GM13977 (cell line): ENCODE measurements at places on chromosomes 3 and 15.
A peak's percentile ranks its signal among the peaks of the same experiment; 100 is the strongest.

DNA sequence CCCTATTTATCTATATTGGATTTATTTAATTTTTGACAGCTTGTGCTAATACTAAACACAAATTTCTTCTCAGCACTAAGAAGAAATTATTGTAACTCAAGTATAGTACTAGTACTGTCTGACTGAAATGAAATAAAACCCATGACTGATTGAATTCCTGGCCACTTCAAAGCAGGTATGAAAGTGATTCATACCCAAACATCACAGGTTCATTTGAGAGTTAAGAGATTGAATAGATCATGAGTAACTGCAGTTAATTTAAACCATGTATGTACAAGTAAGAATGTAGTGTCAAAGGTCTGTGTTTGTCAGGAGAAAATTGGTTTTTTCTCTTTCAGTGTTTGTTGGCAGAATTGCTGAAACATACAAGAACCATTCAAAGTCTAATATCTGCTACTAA is 332.0 kb upstream of the GRM7 start:
- DNase-seq = no peak

GRCh38 chr3:14128724-14129123 is 3.9 kb downstream of the TMEM43 start:
- DNase-seq = no peak

- peak; percentile 55 for DNase-seq
These were observed 28.2 kb downstream of the NEK4 start for GRCh38 chr3:52742418-52743041.

DNA sequence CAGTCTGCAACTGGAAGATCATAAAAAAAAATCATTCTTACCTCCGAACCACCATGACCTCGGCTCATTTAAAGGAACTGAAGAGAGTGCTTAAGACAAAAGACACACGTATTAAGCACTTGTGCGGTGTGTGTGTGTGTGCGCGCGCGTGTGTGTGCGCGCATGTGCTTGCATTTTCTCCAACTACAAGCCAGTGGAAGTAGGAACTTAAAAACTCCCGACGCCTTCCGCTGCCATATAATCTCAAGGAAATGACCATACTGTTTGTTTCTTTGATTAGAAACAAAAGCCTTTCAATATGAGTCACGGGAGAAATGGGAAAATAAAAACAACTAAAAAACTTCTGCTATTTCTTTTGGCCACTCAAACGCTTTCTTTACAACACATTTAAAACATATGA is 32.4 kb downstream of the FRMD4B start:
- no peak for DNase-seq

DNA sequence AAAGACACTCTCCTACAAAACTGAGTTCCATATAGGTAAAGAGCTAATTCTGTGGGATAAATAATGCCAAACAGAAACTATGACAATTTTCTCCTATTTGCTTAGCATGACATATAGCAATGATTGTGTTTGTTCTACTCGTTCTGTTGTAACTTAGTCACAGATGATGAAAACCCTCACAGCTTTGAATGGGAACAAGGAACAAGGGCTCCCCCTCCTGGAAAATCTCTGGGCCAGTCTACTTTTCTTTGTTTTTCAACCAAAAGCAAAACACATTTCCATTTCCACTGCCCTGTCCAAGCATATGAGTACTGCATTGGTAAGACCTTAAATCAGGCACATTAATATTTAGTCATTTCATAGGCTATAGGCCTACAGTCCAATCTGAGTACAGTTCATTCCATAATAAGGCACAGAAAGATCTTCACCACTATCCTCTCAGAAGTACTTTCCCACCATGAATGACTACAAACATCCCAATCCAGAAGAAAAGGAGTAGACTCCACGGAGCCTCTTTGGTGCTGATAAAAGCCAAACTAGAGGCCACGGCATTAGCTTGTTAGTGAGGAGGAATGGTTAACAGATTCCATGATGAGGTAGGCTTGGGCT is 67.1 kb downstream of the ATP8B4 start:
- no peak for DNase-seq

GRCh38 chr3:108899530-108899929 is 54.1 kb downstream of the GUCA1C start:
- no peak for DNase-seq

GRCh38 chr3:133376810-133377209 is 23.0 kb upstream of the BFSP2 start:
- no peak for DNase-seq

DNA sequence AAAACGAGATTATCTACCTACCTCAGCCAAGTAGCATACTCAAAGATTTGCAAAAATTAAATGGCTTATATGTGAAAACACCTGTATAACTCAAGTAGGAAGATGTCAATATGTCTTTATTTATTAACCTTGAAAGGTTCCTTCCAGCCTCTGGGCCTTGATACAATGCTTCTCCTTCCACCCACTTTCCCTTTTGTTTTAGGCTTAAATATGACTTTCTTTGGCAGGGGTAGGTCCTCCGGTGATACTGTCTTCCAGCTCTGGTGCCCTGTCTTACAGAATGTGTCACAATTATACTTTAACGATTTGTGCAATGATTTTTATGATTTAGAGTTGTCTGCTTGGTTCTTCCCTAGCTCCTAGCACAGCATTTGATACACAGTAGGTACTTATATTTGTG is 4.1 kb downstream of the LINS1 start:
- no peak for DNase-seq

DNA sequence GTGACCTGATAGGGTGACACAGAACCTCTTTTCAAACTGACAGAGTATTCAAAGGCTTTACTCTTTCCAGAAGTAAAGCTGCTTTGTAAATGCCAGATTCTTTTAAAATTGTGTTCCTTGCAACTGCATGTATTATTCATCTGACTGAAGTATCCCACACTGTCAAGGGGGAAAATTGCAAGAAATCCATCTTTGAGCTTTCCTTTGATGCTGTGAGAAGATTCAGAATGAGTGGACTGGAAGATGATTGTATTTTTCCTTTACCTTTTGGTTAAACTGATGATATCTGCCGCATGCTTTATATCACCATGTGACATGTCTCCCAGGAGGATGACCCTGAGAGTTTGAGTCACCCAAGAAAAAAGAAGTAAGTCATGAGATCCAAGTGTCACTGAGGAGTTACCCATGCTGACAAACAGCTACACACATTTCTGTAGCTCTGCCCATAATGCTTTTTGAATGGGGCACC is 250.8 kb upstream of the CBLB start:
- DNase-seq = no peak

- no peak for DNase-seq
These were observed 125.6 kb upstream of the MCTP2 start for GRCh38 chr15:94105760-94106159.

DNA sequence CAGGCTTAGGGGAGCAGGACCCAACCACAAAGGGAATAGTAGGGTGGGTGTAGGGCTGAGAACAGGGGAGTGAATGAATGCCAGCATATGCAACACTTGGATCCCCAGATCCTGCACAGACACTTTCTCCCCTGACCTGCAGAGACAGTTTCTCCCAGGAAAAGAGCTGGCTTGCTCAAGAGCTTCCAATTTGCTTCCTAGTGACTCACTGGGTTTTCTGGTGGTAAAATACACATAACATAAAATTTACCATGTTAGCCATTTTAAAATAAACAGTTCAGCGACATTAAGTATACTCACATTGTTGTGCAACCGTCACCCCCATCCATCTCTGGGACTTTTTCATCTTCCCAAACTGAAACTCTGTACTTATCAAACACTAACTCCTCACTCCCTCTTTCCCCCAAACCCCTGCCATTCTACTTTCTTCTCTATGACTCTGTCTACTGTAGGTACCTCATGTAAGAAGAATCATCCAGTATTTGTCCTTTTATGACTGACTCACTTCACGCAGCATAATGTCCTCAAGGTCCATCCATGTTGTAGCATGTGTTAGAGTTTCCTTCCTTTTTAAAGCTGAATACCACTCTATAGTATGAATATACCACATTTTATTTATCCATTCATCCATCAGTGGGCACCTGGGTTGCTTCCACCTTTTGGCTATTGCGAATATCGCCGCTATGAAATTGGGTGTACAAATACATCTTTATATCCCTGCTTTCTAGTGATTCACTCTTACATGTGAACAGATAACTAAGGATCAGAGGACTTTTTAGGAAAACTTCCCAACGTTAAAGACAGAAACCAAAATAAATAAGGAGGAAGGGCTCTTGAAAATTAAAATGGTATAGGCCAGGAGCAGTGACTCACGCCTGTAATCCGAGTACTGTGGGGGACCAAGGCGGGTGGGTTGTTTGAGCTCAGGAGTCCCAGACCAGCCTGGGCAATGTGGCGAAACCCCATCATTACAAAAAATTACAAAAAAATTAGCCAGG is 95.6 kb upstream of the TJP1 start:
- no peak for DNase-seq

GRCh38 chr3:32315441-32315840 is 76.2 kb upstream of the CMTM7 start:
- no peak for DNase-seq

GRCh38 chr3:56361731-56362130 is 106.5 kb downstream of the ERC2 start:
- no peak for DNase-seq

- no peak for DNase-seq
These were observed 792.3 kb downstream of the DIPK2A start for GRCh38 chr3:144763878-144764454.

DNA sequence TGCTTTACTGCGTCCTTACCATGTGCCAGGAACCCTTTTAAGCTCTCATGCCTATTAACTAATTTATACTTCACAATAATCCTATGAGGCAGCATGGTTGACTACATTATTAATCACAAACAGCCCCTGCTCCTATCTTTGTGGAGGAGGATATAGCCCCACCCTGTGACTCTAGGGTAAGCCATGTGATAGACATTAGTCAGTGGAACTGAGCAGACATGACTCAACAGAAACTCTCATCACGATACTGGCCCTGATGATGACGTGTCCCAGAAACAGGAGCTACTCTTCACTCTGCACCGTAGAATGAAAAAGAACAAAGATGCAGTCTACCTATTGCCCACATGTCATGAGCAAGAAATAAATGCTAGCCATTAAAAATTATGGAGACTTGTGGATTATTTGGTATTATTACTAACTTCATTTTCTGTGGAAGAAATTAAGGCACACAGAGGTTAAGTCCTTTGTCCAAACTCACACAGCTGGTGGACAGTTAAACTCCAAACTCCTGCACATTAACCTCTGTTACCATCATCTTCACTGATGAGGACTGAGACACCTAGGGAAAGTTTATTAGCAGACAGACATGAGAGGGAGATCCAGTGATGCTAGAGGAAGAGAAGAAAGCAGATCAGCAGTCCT is 51.2 kb downstream of the CFAP20DC start:
- DNase-seq = no peak

- DNase-seq = no peak
These were observed 74.9 kb upstream of the NDN start for GRCh38 chr15:23762026-23762425.

DNA sequence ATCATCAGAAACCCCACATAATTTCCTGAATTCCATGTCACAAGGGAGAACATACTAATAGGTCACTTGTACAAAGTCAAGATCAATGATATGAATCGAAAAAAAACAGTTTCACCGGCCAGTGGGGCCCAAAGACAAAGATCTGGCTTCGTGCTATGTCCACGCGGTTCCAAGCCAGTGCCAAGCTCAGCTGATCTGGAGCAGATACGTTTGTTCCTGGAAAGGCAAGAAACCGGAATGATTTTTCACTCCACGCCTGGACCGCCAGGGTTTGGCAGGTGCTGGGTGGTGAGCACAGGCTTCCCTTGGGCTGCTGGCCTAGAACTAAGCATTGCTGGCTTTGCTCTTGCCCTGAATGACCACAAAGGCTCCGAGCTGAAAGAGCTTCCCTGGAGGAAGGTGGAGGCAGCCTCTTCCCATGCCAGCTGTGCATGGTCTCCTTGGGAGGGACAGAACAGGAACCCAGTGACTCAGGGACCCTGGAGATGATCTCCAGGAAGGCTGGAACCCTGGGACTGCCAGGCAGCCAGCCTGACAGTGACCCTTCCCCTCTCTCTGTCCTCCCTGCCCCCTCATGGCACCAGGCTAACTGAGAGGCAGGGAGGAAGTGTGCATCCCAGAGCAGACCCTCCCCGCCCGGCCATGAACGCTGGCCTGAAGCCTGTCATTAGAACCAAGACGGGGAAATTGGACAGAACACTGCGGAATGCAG is 40.9 kb downstream of the TRPM1 start:
- DNase-seq = no peak

DNA sequence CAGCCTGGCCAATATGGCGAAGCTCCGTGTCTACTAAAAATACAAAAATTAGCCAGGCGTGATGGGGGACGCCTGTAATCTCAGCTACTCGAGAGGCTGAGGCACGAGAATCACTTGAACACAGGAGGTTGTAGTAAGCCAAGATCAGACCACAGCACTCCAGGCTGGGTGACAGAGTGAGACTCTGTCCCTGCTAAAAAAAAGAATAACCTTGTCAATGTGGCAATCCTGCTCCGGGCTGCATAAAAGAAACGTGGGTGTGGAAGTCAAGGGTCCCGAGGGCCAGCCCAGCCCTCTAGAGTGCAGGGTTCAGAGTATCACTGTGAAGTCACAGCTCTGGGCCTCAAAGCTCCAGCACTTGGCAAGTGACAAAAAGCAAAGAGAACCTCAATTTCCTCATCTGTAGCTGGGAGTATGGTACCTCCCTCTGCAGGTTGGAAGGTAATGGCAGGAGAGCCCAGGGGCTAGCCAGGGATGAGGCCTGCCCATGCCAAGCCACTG is 73.5 kb upstream of the IQSEC1 start:
- DNase-seq = no peak

GRCh38 chr3:141368062-141368924 is at the start of gene ZBTB38:
Gene ZBTB38, plus strand, starts transcription at chr3:141368504. Its CDS starts 73,885 bp downstream, at chr3:141442389.
- DNase-seq = no peak

GRCh38 chr15:52728899-52729298 is 49.7 kb upstream of the ATOSA start:
- DNase-seq = no peak

DNA sequence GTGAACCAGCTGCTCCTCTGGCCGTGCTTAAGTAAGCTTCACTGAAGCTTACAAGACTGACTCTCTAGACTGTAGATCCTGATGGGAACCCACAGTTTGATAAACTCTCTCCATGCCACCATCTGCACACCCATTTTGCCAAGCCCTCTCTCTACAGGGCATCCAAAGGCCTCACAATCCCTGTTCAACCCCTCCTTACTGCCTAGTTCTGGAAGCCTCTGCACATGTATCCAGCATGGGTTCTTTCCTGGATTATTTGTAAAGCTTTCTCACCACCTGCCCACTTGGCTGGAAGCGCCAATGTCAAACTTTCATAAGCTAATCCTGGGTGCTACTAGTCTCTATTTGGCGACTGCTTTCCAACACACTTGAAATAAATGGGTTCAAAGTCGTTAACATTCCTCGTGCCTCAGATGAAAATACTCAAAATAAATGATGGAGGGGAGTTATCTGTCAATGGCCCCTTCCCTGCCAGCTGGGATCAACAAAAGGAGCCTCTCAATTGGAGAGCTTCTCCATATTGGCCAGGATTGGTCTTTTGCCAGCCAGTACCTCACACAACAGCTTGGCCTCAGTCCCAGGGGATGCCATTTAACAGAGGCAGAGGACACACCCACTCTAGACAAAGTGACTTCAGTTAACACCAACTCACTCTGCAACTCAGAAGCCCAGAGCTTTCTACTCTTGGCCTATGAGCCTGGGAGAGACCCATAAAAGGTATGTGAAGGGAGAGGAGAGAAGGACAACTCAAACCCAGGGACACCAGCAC is 48.1 kb downstream of the SH3BP5 start:
- no peak for DNase-seq

- DNase-seq = no peak
These were observed 471.2 kb upstream of the TGFBR2 start for GRCh38 chr3:30135190-30135589.
